ENCODE measurements at places on chromosomes 11 and 22. TPM values are rescaled to one million over a fixed set of nuclear protein-coding genes. Genes with fewer than 3 reads are reported as not detected.

- peak; percentile 34 for DNase-seq
- H3K4me3 ChIP-seq = no peak overlapping the region
- no peaks in the 10 kb centered on the region for H3K36me3 ChIP-seq
- peak overlapping the region; percentile 70 for H3K27ac ChIP-seq
Observed at GRCh38 chr11:1563697-1564534, 8.2 kb downstream of the DUSP8 start.

DNA sequence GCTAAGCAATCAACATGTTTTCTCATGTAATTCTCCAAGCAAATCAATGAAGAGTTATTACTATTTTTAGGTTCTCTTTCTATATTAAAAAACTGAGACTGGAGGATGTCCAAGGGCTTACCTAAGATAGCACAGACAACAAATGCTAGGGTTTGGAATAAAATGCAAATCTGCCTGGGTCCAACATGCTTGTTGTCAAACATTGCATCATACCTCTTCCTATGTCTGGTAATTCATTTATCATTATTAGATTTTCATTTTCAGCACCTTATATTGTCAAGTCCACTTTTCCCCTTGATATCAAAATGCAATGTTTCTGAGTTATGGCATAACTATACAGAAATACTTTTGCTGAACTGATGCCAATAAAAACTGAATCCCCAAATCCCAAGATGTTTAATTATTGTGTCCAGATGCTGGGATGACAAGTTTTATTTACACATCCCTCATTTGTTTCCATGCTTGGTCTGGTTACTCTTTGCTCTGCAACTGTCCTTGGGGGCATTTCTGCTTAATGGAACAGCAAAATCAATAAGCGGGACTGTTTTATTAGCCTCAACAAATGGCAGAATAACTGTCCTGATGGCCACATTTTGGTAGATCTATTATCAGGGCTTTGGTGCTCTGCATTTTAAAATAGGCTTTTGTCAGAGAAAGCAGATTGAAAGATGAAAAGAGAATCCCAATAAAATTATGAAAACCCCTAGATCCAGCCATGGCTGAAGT, 86.0 kb downstream of the C11orf87 start:
- H3K36me3 ChIP-seq = no peaks in the 10 kb centered on the region
- H3K4me1 ChIP-seq = peaks cover 33% of the 10 kb centered on the region
- DNase-seq = no peak
- peak overlapping the region; percentile 72 for H3K4me3 ChIP-seq
- H3K27me3 ChIP-seq = peaks cover 6% of the 10 kb centered on the region

DNA sequence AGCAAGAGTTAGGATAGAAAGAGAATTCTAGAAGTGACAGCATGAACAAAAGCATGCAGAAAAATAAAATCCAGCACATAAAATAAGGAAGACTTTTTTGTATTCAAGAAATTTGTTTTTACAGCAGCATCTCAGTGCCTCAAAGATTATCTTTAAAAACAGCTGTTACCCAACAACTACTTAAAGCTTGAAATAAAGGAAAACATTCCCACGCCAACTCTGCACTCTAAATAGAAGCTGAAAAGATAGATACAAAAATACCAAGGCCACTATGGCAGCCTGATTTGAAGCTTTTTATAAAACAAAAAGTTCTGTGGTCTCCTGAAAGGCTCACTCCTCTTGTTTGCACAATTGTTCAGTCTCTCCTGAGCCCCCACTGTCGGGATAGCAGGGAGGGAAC, 83.6 kb upstream of the LRRC55 start:
- no peaks in the 10 kb centered on the region for H3K36me3 ChIP-seq
- peaks cover 20% of the 10 kb centered on the region for H3K4me1 ChIP-seq
- H3K4me3 ChIP-seq = no peak overlapping the region
- no peaks in the 10 kb centered on the region for H3K27me3 ChIP-seq
- H3K27ac ChIP-seq = peak overlapping the region; percentile 8

DNA sequence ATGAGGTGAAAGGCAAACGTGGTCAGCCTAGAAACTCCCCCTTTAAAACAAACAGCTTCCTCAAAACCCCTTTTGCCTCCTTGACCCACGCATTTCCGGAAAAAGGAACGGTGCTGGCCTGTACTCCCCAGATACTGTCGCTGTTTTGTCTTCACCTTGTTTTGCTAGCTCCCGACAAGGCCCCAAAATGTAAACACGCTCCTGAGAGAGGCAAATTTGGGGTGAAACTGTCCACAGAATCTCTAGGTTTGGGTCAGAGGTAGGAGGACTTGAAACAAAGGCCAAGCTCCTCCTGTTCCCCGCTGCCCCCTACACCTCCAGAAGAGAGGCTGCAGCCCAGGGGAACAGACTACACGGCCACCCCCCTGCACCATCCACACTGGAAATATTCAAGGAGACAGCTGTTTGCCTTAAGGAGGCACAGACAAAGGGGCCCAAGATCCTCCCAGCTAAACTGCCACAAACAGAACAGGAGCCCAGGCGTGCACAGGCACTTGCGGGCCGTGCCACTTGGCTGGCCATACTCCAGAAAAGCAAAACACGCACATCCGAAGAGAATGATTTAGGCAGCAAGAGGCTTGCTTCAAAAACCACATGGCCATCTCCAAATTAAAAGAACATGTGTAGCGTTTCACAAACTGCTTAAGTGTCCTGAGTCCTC, 160.5 kb upstream of the GRK3 start:
- peak overlapping the region; percentile 93 for H3K4me3 ChIP-seq
- DNase-seq = no peak
- H3K36me3 ChIP-seq = no peaks in the 10 kb centered on the region
- peaks cover 22% of the 10 kb centered on the region for H3K4me1 ChIP-seq
- H3K27me3 ChIP-seq = peaks cover 14% of the 10 kb centered on the region
- H3K27ac ChIP-seq = peak overlapping the region; percentile 74

- H3K4me1 ChIP-seq = no peaks in the 10 kb centered on the region
- H3K4me3 ChIP-seq = no peak overlapping the region
- H3K27ac ChIP-seq = no peak overlapping the region
- peaks cover 4% of the 10 kb centered on the region for H3K36me3 ChIP-seq
Observed at GRCh38 chr11:106137061-106137460, 59.6 kb downstream of the AASDHPPT start.

- DNase-seq = no peak
- no peak overlapping the region for H3K4me3 ChIP-seq
- H3K36me3 ChIP-seq = no peaks in the 10 kb centered on the region
- no peak overlapping the region for H3K27ac ChIP-seq
- no peaks in the 10 kb centered on the region for H3K4me1 ChIP-seq
Observed at GRCh38 chr11:6745018-6745417, 26.8 kb downstream of the OR2AG2 start.

DNA sequence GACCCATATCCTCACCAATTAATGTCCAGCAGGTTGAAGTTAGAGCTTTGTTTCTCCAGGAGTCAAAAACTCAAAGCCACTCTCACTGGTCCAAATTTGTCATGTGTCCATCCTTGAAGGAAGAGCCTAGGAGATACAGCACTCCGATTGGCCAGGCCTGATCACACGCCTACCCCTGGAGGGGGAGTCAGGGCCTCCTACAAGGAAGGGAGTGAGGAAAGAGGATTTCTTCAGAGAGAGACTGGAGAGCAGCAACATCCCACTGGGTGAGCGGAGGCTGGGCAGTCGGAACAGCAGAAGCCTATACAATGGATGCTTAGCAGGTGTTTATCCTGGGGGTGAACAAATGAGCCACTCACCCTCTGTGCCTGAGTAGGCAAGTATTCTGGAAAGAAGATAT, 113.9 kb downstream of the TRIM29 start:
- no peak for DNase-seq
- H3K27ac ChIP-seq = no peak overlapping the region
- peaks cover 6% of the 10 kb centered on the region for H3K27me3 ChIP-seq
- H3K4me3 ChIP-seq = no peak overlapping the region
- peaks cover 6% of the 10 kb centered on the region for H3K36me3 ChIP-seq

DNA sequence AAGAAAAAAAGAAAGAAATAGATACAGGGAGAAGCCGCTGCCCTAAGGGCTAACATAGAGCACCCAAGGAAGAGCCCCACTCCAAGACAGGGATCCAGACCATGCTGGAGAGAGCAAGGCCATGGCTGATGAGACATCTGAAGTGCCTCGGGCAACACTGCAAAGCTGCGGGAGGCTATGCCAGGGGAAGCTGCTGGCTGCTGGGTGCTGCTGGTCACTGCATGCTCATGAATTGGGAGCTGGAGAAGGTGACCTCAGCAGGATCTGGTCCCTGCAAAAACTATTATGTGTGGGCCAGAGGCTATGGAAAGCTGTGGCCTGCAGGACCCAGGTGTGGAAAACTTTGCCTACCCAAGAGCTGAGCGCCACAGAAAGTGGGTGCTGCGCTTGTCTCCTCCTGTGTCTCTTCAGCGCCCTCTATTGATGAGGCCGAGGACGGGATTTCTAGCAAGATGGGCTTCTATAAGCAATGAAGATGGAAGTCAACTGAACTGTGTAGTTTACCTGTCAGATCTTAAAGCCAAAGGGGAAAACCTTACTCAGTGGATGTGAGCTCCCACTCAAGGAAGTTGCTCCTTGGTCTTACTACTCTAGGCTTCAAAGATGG, 17.3 kb upstream of the SLC29A2 start:
- no peaks in the 10 kb centered on the region for H3K4me1 ChIP-seq
- DNase-seq = peak; percentile 77
- no peaks in the 10 kb centered on the region for H3K36me3 ChIP-seq
- H3K27me3 ChIP-seq = peaks cover 2% of the 10 kb centered on the region

DNA sequence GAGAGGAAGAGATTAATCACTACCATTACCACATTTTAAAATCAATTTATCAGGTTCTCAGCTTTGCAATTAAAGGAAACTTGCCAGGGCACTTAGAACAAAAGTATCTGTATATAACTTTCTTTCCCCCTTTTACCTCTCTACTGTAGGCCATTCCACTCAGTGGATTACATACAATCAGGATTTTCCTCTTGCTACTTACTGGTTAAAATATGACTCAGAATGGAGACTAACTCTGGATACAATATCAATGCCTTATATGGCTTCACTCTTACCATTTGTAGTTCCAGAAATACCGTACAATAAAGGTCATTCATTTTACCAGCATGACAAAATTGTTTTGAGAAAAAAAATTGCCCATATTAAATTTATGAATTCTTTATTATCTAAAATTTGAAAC, 706.8 kb downstream of the KCNA4 start:
- H3K4me3 ChIP-seq = no peak overlapping the region
- no peaks in the 10 kb centered on the region for H3K36me3 ChIP-seq
- H3K4me1 ChIP-seq = no peaks in the 10 kb centered on the region
- H3K27ac ChIP-seq = no peak overlapping the region
- DNase-seq = no peak
- no peaks in the 10 kb centered on the region for H3K27me3 ChIP-seq

DNA sequence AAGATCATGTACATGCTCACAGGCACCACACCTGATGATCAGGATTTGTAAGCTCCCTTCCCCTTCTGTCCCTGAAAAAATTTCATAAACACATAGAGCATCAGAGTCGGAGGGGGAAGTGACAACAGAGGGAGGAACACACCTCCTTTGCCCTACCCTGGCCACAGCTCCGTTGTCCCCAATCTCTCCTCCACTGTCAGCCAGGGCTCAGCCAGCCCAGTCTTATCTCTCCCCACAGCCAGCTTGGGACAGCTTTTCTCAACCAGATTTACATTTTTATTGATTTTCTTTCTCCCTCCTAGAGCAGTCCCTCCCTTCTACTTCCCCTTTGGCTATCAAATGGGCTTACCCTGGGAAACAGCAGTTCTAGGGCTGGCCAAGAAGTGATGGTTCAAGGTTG, 32.1 kb upstream of the TPBGL start:
- H3K4me1 ChIP-seq = no peaks in the 10 kb centered on the region
- no peak overlapping the region for H3K4me3 ChIP-seq
- H3K27ac ChIP-seq = no peak overlapping the region
- no peak for DNase-seq
- H3K36me3 ChIP-seq = peaks cover 4% of the 10 kb centered on the region

DNA sequence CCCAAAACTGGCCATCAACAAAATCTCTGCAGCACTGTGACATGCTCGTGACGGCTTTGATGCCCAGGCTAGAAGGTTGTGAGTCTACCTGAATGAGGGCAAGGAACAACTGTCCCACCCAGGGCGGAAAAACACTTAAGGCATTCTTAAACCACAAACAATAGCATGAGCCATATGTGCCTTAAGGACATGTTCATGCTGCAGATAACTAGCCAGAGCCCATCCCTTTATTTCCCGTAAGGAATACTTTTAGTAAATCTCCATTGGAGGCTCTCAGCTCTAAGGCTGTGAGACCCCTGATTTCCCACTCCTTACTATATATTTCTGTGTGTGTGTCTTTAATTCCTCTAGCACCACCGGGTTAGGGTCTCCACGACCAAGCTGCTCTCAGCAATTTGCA, 3.4 kb downstream of the CHORDC1 start:
- H3K27me3 ChIP-seq = peaks cover 10% of the 10 kb centered on the region
- H3K36me3 ChIP-seq = no peaks in the 10 kb centered on the region
- H3K4me1 ChIP-seq = peaks cover 25% of the 10 kb centered on the region
- DNase-seq = no peak

DNA sequence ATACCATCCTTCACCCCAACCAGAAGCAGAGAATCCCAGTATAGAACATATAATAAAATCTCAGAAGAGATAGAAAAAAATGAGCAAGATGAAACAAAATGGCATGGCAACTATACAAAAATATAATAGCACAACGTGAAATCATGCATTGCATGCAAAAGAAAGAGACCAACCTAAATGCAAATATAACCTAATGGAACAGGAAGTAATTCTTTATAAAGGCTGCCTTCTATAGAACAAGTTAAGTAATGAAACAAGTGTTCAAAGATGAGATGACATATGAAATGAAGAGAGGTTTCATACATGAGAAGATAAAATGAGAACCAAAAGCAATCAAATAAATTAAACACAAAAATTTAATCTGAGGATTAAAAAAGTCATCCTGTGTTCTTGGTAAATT, 18.5 kb upstream of the ARHGAP20 start:
- DNase-seq = no peak
- no peak overlapping the region for H3K4me3 ChIP-seq
- H3K27me3 ChIP-seq = no peaks in the 10 kb centered on the region
- no peak overlapping the region for H3K27ac ChIP-seq

Gene OR6T1
- total RNA-seq = not detected

Gene PLEKHB1
- total RNA-seq = 4.8 TPM
